ENCODE measurements at places on chromosomes 13 and 19. TPM values are rescaled to one million over a fixed set of nuclear protein-coding genes. Genes with fewer than 3 reads are reported as not detected.
A peak's percentile ranks its signal among the peaks of the same experiment; 100 is the strongest.

The FFAR3 gene
- total RNA-seq: not detected

The CCDC70 gene
- not detected for total RNA-seq

The GPC6 gene
- 0.47 TPM for total RNA-seq

The CEACAM16 gene
- total RNA-seq: not detected

The SLAIN1 gene
- total RNA-seq: 17.5 TPM

The KIR3DL1 gene
- 0.36 TPM for total RNA-seq

The MAST1 gene
- total RNA-seq: not detected

The CYP2A7 gene
- not detected for total RNA-seq

DNA sequence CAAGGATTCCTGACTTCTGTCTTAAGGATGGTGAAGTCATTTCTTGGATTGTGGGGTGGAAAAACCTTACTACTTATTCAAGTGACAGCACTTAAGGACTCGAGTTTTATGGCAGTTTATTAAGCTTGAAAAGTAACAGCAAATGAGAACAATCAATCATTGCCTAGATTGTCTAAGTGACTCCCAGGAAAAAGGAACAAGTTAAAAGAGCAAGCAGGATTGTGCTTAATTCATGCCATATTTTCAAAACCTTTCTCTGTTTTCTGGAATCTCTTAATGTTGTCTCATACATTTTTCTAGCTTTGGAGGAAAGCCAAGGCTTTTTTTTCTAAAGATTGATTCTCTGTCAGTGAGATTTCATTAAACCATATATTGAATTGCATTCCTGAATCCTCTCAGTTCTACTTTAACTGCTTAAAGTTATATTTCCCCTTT lies 236.2 kb upstream of the HTR2A start:
- H3K4me3 ChIP-seq: no peak overlapping the region
- no peaks in the 10 kb centered on the region for H3K27me3 ChIP-seq
- H3K4me1 ChIP-seq: no peaks in the 10 kb centered on the region

GRCh38 chr13:33352041-33352440 lies 66.5 kb upstream of the STARD13 start:
- H3K27ac ChIP-seq: peak overlapping the region; percentile 62
- H3K27me3 ChIP-seq: no peaks in the 10 kb centered on the region
- peaks cover 23% of the 10 kb centered on the region for H3K4me1 ChIP-seq
- no peaks in the 10 kb centered on the region for H3K36me3 ChIP-seq

- no peaks in the 10 kb centered on the region for H3K27me3 ChIP-seq
- peaks cover 55% of the 10 kb centered on the region for H3K4me1 ChIP-seq
- DNase-seq: peak; percentile 67
- H3K27ac ChIP-seq: peak overlapping the region; percentile 93
- no peak overlapping the region for H3K4me3 ChIP-seq
Observed at GRCh38 chr13:44236370-44236769, 137.3 kb upstream of the SERP2 start.

DNA sequence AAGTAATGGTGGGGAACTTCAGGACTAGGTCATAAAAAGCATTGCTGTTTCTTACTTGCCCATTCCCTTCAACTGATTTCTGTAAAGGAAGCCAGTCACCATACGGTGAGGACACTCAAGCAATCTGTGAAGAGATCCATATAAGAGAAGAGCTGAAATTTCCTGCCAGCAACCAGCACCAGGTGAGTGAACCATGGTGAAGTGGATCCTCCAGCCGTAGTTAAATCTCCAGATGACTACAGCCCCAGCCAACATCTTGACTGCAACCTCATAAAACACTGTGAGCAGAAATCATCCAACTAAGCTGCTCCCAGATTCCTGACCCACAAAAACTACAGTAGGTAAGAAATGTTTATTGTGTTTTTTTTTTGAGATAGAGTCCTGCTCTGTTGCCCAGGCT lies 3.8 kb upstream of the SLC6A16 start:
- no peaks in the 10 kb centered on the region for H3K27me3 ChIP-seq
- no peak overlapping the region for H3K4me3 ChIP-seq

DNA sequence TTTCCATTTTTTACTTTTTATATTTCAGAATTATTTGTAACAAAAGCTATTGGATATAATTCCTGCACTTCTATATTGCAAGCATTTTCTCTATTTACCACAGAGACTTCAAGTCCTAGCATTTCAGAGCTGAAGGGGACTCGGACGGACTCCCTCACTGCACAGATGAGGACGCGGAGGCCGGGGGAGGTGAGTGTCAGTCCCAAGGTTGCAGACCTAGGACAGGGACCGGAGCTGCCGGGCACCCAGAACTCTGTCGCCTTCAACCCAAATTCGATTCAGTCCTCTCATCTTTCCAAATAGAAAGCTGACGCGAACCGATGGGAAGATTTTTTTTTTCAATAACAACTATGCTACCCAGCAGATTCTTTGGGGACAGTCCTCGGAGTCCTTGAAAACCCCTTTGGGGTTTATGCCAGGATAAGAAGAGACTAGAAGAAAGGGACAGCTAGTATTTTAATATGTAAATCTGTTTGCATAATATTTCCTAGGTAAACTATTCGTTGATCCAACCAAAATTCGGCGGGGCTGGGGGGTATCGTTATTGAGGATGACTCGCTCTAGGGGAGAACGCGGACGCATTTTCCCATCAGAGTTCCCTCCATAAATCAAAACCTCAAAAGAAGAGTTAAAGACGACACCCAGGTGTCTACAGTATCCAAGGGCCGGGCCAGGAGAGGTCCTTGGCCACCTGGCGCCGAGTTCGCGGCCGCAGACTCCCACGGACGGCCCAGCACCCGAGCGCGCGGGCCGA lies 803 bp downstream of the FLT3 start:
- no peaks in the 10 kb centered on the region for H3K4me1 ChIP-seq
- DNase-seq: no peak
- no peaks in the 10 kb centered on the region for H3K36me3 ChIP-seq
- H3K27me3 ChIP-seq: peaks cover 45% of the 10 kb centered on the region
- H3K27ac ChIP-seq: no peak overlapping the region

DNA sequence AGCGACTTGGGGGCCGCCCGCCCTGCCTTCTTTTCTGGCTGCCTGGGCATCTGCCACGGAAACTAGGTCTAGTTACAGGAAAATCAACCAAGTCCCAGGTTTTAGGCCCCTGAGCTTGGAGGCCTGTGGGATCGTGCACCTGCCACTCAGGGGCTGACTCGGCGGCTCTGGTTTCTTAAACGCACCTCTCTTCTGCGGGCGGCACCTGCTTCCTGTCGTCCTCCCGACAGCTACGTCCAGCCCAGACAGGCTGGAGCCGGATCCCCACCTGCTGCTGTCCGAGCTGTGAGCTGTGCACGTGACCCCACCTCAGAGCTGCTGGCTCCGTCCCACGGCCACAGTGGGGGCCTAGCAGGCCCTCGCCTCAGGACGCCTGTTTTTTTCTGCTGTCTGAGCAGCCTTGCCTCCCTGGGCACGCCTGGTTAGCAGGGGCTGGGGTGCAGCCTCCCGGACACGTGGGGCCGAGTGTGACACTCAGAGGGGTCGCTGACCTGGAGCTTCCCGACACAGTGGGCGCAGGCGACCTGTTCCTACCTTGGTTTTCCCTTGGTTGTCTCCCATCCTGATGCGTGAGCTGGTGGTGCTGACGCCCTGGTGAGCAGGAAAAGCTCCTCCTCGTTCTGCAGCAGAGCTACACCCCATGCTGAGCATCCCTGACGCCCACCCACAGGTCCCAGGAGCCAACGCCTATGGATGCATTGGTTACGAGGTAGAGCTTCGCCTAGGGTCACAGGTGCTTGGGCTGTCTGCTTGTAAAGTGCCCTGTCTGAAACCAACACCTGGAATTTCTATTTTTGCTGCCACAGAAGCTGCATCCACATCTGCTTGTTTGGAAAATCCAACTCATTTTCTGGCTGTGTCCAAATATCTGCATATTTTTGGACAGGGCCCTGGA lies 17.5 kb downstream of the TMEM255B start:
- H3K36me3 ChIP-seq: no peaks in the 10 kb centered on the region
- no peak overlapping the region for H3K27ac ChIP-seq
- H3K4me1 ChIP-seq: no peaks in the 10 kb centered on the region
- no peak for DNase-seq

DNA sequence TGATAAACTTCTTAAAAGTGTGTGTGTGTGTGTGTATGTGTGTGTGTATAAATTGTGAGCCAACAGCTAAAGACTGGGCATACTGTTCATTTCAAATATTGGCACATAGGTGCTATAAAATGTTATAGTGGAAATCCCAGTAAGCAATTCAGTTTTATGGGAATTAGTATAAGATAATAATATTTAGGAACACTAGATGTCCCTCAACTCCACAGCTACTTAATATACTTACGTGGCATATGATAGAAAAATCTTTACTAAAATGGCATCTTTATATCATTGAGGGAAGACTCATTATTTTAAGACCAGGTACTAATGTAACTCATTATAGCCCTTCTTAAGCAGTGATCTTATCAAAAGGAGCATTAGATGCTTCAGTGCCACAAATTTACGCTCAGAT lies 266.2 kb downstream of the MAB21L1 start:
- no peak overlapping the region for H3K27ac ChIP-seq
- H3K4me3 ChIP-seq: no peak overlapping the region
- no peaks in the 10 kb centered on the region for H3K4me1 ChIP-seq
- no peak for DNase-seq
- H3K36me3 ChIP-seq: no peaks in the 10 kb centered on the region
- no peaks in the 10 kb centered on the region for H3K27me3 ChIP-seq

DNA sequence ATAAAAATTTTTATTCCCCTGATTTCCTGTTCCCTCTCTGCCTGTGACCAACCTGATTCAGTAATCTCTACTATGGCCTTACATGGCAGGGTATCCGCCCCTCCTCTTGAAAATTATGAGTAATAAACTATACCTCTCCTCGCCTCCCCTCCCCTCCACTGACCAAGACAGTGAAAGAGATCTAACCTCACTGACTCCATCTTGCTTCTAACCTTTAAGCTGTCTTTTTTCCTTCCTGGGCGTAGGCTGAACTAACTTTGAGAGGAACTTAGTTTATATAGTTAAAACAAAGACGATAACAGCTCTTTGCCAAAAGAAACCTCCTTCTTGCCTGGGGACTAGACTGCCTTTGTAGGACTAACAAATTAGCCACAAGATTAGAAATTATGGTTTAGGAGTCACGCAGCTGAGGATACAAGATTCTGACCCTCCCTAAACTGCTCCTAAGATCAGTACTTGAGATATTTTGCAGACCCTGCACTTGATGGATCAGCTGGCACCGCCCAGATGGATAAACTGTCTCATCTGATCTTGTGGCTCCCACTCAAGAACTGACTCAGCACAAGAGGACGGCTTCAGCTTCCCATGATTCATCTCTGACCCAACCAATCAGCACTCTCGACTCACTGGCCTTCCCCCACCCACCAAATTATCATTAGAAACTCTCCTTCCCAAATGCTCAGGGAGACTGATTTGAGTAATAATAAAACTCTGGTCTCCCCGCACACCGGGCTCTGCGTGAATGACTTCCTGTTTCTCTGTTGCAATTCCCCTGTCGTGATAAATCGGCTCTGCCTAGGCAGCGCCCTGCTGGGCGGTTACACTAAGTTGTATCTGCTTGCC lies 187.1 kb downstream of the TDRD3 start:
- no peak for DNase-seq
- H3K36me3 ChIP-seq: no peaks in the 10 kb centered on the region
- peak overlapping the region; percentile 59 for H3K27ac ChIP-seq
- no peaks in the 10 kb centered on the region for H3K4me1 ChIP-seq
- H3K27me3 ChIP-seq: no peaks in the 10 kb centered on the region

DNA sequence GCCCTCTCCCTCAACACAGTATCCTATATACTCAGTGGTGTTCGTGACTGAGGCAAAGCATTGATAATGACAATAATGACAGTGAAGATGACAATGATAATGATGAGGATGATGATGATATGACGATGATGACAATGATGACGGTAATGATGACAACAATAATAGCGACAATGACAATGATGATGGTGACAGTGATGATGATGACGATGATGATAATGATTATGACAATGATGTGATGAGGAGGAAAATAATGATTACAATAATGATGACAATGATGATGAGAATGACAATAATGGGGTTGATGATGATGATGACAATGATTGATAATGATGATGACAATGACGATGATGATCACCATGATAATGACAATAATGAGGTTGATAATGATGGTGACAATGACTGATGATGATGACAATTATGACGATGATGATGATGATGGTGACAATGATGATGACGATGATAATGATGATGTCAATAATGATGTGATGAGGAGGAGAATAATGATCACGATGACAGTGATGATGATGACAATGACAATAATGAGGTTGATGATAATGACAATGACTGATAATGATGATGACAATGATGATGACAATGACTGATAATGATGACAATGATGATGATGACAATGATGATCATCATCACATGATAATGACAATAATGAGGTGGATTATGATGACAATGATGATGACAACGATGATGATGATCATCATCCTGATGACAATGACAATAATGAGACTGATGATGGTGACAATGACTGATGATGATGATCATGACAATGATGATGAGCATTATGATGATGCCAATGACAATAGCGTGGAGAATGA lies 16.7 kb downstream of the ELSPBP1 start:
- no peak for DNase-seq
- H3K27ac ChIP-seq: no peak overlapping the region
- H3K4me3 ChIP-seq: no peak overlapping the region

GRCh38 chr13:98181111-98181815 lies 4.2 kb upstream of the RNF113B start:
- H3K4me1 ChIP-seq: peaks cover 3% of the 10 kb centered on the region
- no peak overlapping the region for H3K27ac ChIP-seq
- H3K36me3 ChIP-seq: no peaks in the 10 kb centered on the region
- H3K27me3 ChIP-seq: no peaks in the 10 kb centered on the region

GRCh38 chr19:4095488-4095844 lies 28.5 kb downstream of the MAP2K2 start:
- no peaks in the 10 kb centered on the region for H3K27me3 ChIP-seq
- H3K4me1 ChIP-seq: peaks cover 15% of the 10 kb centered on the region
- H3K27ac ChIP-seq: no peak overlapping the region
- no peaks in the 10 kb centered on the region for H3K36me3 ChIP-seq
- no peak for DNase-seq

- no peaks in the 10 kb centered on the region for H3K27me3 ChIP-seq
- H3K36me3 ChIP-seq: no peaks in the 10 kb centered on the region
- H3K27ac ChIP-seq: no peak overlapping the region
Observed at GRCh38 chr13:63190219-63190618, 1774.6 kb upstream of the PCDH20 start.

- H3K27me3 ChIP-seq: no peaks in the 10 kb centered on the region
- H3K4me1 ChIP-seq: no peaks in the 10 kb centered on the region
- DNase-seq: no peak
- H3K27ac ChIP-seq: no peak overlapping the region
- H3K4me3 ChIP-seq: no peak overlapping the region
Observed at GRCh38 chr13:46909042-46909441, 12.2 kb upstream of the HTR2A start.

- no peaks in the 10 kb centered on the region for H3K36me3 ChIP-seq
- no peaks in the 10 kb centered on the region for H3K4me1 ChIP-seq
- no peaks in the 10 kb centered on the region for H3K27me3 ChIP-seq
- DNase-seq: no peak
- H3K4me3 ChIP-seq: no peak overlapping the region
Observed at GRCh38 chr13:30780338-30780981, 45.1 kb downstream of the ALOX5AP start.
